ENCODE measurements at places on chromosomes 12 and 14.

DNA sequence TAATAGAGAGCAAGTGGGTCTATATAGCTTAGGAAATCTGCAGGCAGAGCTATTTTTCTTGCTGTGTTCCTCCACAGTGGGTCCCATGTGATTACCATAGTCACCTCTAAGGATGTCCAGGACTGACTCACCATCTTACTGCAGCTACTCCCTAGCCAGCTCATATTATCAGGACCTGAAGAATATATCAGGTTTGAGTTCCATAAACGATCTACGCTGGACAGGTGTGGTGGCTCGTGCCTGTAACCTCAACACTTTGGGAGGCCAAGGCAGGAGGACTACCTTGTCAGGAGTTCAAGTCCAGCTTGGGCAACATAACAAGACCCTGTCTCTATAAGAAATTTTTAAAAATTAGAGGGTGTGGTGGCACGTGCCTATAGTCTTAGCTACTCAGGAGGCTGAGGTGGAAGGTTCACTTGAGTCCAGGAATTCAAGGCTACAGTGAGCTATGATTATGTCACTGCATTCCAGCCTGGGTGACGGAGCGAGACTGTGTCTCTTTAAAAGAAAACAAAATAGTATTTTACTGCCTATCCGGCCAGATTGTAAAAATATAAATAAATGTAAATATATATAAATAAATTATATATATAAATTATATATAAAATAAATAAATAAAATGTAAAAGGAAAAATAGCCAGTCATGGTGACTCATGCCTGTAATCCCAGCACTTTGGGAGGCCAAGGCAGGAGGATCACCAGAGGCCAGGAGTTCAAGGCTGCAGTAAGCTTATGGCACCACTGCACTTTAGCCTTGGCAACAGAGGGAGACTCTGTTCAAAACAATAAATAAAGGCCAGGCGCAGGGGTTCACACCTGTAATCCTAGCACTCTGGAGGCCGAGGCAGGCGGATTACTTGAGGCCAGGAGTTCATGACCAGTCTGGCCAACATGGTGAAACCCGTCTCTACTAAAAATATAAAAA, 6.9 kb upstream of the SPRYD4 start:
- DNase-seq: no peak

DNA sequence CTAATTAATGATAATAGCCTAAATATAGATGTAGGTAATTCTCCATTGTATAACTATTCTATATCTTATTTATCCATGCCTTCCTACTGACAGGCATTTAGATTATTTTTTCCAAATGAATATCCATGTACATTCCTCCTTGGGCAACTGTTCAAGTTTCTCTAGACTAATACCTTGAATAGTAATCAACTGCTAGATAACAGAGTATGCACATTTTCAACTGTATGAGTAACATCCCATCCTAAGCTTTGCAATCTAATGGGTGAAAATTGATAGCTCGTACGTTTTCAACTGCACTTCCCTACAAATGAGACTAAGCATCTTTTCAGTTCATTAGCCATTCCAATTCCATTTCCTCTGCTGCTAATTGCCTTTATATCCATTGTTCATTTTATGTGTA, 37.0 kb downstream of the YAF2 start:
- no peak for DNase-seq

DNA sequence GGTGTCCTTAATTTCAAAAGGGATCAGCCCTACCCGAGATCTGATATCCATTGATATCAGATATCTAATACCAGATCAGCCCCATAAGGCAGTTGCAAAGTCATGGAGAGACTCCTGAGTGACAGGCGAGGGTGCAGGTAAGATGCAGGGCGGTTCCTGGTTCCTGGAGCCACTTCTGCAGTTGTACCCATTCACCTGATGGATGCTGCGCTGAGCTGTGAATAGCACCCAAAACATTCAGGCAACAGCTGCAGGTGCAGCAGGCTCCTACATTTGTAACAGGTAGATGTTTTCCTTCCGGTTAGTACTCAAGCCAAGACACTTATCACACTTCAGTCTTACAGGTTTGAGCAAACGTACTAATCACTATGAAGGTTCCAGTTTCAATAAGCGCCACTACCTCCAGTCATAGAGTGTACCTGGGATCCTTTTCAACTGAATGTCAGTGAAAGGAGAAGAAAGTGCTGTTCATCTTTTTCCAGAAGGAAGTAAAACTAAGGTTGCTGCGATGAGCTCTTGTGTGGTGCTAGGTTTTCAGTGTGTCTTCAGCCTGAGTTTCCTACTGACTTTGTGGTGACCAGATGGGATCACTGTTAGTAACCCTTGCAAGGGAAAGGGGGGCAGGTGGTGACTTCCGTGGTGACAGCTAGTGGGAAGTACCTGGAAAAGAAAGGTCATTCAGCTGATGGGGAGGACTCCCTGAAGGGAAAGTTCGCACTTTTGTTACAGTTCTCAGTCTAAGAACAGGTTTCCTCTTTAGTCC, 1.9 kb downstream of the ATP6V0A2 start:
- no peak for DNase-seq

- no peak for DNase-seq
Observed at GRCh38 chr14:36454599-36455240, 65.3 kb downstream of the NKX2-1 start.

- no peak for DNase-seq
Observed at GRCh38 chr12:112025808-112026375, 12.7 kb downstream of the ERP29 start.
